NCI-H460 (cell line): ENCODE measurements at places on chromosomes 2 and 18.
A peak's percentile ranks its signal among the peaks of the same experiment; 100 is the strongest.

- DNase-seq, result no peak
These were observed 986.0 kb downstream of the TSN start for GRCh38 chr2:122741403-122741802.

GRCh38 chr2:24822049-24822706 lies 29.0 kb downstream of the CENPO start:
- no peak for DNase-seq

GRCh38 chr18:48027401-48027963 lies 97.0 kb upstream of the SMAD2 start:
- DNase-seq, result no peak

DNA sequence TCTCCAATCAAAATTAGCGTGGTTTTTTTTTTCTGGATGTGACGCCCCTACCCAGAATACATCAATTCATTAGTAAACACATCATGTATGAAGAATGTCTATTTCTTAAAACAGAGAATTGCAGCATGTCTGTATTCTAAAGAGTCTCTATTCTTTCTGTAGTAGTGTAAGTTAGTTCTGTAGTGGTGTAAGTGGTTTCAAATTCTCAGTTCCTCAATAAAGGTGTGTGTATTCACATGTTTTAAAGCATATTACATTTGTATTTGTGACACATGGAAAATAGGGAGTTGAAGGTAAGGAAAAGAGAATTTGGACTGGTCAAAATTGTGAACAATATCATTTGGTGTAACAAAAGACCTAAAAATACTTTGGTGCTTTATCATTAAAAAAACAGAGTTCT lies 8.0 kb upstream of the GPR75 start:
- DNase-seq, result no peak

DNA sequence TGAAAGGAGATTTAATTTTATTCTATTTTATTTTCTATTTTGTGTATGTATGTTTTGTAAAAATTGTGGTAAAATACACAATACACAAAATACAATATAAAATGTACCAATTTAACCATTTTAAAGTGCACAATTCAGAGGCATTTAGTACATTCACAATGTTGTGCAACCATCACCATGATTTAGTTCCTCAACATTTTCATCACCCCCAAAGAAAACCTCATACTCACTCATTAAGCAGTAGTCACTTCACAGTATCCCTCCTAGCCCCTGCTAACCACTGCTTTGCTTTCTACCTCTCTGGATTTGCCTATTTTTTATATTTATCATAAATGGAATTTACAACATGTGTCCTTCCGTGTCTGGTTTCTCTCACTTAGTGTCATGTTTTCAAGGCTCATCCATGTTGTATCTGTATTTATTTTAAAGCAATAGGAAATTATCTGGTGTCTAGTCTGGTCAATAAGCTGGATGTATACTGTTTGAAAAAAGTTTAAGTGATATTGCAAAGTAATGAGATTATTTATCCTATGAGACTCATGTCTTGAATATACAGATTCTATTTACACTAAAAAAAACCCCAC lies 77.9 kb upstream of the GLS start:
- no peak for DNase-seq

DNA sequence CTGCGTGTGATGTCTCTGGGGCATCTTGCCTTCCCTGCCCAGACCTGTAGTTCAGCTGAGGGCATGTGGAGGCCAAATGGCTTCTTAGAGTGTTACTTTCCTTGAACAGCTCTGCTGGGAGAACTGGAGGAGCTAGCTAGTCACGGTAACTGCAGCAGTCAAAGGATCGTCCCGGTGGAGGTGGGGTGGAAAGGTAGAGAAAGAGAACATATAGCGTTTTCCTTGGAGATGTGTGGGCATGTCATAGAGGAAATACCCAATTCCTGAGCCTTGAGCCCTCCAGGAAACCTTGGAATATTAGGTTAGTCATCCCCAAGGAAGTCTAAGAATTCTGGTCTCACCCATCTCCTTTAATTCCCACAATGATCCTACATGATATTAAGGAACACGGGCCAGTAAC lies 33.5 kb upstream of the IL37 start:
- DNase-seq, result no peak

DNA sequence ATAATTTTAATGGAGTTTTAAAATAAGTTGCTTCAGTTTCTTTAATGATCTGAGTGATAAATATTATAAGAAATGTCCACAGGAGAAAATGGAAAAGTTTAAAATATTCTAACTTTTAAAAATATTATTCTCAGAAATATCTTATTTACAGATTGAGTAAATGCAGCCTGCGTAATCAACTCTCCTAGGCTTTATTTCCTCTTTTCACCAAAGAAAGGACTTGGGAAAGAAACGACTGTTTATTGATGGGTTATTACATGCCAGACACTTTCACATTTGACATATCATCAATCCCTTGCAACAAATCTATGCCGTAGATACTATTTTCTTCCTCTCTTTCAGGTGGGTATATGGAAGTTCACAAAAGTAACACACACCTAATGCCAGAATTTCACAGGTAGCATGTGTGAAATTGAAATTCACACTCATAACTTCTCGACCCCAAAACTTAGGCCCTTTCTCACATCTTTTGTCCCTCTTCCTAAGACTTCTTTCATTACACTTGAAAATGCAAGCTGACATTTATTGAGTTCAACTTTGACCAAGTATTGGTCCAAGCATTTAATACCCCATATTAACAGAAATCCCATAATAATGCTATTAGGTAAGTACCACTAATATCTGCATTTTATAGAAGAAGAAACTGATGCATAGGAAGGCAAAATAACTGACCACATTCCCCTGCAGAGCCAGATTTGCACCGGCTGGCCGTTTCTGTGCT lies 49.2 kb downstream of the MYOM1 start:
- no peak for DNase-seq

GRCh38 chr2:221610255-221610654 lies 38.2 kb upstream of the EPHA4 start:
- DNase-seq, result no peak

DNA sequence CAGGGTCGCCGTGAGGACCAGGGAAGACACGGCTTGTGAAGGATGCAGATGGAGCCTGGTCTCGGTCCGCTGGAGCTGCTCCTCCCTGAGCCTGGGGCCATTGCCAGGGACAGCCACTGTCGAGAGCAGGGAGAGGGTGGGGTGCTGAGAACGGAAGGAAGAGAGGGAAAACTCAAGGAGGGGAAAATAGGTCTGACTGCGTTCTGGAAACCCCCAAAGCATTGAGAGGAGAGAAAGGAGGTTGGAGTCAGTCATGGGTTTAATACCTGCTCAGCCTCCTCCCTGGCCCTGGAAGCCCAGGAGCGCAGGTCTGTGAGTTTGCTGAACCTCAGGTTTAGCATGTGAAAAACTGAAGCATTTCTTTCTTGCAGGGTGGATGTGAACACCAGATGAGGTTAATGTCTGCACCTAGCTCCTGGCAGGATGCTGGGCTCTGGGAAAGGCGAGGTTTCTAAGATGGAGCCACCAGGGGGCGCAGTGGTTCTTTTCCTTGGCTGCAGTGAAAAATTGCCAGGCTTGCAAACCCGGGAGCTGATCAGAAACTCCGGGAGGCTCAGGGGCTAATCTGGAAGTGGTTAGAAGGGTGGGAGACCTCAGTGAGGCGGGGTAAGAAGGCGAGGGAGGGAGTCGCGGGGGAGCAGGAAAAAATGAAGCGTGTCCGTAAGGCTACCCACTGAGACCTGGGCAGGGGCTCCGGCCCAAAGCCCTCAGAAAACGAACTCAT lies 33.6 kb upstream of the RNF149 start:
- DNase-seq, result peak; percentile 66

DNA sequence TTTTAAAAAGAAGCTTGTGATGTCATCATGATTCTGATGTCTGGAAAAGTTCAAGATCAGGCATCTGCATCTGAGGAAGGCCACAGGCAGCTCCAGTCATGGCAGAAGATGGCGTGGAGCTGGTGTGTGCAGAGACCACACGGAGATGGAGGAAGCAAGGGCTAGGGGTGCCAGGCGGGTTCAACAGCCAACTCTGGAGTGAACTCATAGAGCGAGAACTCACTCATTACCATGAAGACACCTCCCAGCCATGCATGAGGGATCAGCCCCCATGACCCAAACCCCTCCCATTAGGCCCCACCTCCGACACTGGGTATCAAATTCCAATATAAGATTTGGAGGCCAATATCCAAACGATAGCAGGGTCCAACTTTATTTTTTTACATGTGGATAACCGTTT lies 61.6 kb downstream of the KCNG2 start:
- DNase-seq, result no peak

GRCh38 chr18:13877157-13877556 lies 38.2 kb downstream of the MC2R start:
- no peak for DNase-seq

- DNase-seq, result no peak
These were observed 42.7 kb downstream of the SMAD4 start for GRCh38 chr18:51072586-51073313.

GRCh38 chr2:61151436-61151835 lies 10.6 kb upstream of the C2orf74 start:
- no peak for DNase-seq

GRCh38 chr2:169891593-169892298 lies 64.5 kb downstream of the UBR3 start:
- peak; percentile 43 for DNase-seq

- no peak for DNase-seq
These were observed 17.1 kb upstream of the ST3GAL5 start for GRCh38 chr2:85905891-85906290.

GRCh38 chr2:170660409-170660808 lies 54.7 kb upstream of the SP5 start:
- no peak for DNase-seq

- DNase-seq, result no peak
These were observed 38.5 kb downstream of the THAP4 start for GRCh38 chr2:241598487-241598886.

GRCh38 chr2:2889646-2890045 lies 488.0 kb downstream of the EIPR1 start:
- DNase-seq, result no peak

- DNase-seq, result no peak
These were observed 188.5 kb upstream of the CDH2 start for GRCh38 chr18:28365411-28365831.

GRCh38 chr18:31398191-31398590 lies 21.6 kb downstream of the DSG4 start:
- DNase-seq, result no peak

- DNase-seq, result no peak
These were observed 105.6 kb upstream of the NOL4 start for GRCh38 chr18:34330308-34330707.

DNA sequence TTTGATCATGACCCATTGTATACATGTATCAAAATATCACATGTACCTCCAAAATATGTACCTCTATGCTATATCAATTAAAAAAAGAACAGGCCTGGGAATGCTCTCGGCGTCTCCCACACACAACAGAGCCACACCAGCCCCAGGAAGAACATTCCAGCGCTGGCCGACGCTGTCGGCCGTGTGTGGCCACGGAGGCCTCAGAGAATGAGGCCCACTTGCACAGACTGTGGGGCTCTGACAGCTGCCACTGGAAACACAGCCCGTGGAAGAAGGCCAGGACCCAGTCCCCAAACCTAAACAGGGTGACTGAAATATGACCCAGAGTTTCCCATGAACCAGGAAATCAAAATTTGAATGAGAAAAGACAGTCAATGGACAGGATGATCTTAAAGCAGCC lies 69.7 kb downstream of the EIPR1 start:
- DNase-seq, result no peak

DNA sequence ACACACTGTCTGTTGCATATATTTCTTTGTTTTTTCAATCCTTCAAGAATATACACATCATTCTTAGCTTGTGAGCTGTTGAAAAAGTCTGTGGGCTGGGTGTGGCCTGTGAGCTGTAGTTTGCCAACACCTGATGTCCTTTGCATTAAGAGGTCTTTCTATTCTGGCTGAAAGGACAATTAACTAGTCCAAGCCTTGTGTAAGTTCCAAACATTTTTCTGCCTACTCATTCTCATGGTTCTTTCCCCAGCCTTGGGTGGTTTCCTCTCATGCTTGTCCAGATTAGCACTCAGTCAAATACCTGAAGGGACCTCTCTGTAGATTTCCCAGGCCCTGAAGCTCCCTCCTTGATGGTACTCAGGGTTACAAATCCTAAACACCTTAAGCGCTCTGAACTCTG lies 57.8 kb upstream of the NABP1 start:
- no peak for DNase-seq

DNA sequence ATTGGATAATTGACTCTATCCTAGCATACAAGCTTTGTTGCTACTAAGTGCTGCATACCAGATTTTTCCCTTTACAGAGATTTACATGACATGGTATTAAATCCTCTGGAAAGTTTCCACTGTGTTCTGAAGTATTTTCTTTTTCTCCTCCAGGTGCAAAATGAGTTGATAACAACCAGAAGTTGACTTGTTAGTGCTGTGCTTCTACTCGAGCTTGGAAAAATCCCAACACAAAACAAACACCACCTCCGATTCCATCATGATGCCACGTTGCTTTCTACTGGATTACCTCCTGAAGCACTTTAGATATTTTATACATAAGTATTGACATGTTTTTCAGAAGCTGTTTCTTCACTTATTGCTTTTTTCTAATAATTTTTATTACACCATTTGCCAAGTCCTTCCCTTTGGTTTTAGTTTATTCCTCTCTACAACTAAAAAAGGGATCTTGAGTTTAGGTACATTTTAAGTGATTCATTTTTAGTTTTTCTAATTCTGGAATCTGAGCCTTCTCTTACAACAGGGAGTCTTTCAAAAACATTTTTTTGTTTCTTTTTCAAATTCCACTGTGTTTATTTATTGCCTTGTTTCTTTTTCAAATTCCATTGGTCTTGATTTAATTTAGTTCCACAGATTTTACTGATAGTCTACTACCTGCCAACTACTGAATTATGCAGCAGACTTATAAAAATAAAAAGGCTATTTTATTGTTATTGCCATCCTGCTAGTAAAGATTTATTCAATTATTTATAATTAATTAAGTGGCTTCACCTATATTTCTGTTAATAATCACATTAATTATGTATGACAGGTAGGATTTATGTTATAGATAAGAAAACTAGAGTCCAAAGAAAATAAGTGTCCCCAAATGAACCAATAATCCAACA lies 143.4 kb downstream of the PPP1R1C start:
- no peak for DNase-seq

DNA sequence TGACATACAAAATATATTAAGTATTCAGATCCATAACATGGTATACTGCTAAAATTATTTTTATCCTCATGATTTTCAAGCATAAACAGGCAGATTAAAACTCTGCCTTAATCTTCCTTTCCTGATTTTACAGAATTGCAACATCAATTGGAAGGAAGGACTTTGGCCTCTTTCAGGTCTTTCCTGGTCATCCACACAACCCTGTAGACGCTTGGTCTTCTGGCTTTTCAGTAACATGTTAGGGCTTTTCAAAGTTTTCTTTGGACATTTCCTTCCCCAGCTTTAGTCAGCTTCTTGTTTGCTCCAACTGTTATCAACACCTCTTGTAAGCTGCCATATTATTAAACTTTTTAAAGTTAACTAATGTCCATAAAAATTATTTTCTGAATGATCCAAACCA lies 1364.9 kb upstream of the NRXN1 start:
- no peak for DNase-seq

- no peak for DNase-seq
These were observed 100.9 kb downstream of the MTCL1 start for GRCh38 chr18:8806100-8806797.
